ENCODE measurements at places on chromosomes 3 and 15.
A peak's percentile ranks its signal among the peaks of the same experiment; 100 is the strongest.

- peak; percentile 53 for DNase-seq
Measured at GRCh38 chr3:104825116-104825515, 541.6 kb upstream of the ALCAM start.

DNA sequence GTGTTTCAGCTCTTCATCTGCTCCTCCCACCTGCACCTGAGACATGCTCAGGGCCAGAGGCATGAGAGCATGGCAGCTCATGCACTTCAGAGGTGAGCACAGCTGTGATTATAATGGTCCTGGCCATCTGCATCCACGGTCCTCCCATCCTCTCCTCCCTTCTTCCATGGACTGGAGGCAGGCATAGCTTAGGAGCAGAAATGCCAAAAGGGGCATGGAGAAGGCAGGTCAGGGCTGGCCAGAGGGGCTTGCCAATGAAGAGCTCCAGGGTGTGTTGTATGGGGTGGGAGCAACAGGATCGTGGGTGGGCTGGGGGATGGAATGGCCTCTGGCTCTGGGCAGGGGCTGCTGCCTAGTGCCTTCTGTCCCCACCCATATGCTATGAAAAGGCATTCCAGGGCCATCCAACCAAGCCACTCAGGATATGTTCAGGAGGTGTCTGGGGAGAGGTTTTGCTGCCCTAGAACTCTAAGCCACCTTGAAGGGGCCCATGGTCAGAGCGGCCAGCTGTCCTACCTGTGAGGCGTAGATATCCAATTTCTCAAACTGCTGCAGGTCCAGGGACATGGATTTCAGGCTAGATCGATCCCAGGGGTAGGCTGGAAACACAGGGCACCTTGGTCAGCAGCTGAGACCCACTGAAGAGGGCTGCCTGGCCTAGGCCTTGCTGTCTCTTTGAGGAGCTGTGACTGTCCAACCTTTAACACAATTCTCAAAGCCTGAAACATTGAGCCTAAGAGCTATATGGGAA lies 26.1 kb downstream of the KY start:
- DNase-seq, result no peak

DNA sequence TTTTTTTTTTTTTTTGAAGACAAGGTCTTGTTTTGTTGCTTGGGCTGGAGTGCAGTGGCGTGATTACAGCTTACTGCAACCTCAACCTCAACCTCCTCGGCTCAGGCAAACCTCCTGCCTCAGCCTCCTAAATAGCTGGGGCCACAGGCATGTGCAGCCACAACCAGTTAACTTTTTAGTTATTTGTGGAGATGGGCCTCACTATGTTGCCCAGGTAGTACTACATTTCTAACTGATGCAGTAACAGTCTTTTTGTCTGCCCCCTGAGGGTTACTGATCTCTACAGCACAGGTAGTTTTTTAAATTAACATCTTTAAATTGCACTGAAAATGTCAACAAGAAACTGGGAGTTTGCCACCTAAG lies 3.4 kb upstream of the LMLN start:
- no peak for DNase-seq

DNA sequence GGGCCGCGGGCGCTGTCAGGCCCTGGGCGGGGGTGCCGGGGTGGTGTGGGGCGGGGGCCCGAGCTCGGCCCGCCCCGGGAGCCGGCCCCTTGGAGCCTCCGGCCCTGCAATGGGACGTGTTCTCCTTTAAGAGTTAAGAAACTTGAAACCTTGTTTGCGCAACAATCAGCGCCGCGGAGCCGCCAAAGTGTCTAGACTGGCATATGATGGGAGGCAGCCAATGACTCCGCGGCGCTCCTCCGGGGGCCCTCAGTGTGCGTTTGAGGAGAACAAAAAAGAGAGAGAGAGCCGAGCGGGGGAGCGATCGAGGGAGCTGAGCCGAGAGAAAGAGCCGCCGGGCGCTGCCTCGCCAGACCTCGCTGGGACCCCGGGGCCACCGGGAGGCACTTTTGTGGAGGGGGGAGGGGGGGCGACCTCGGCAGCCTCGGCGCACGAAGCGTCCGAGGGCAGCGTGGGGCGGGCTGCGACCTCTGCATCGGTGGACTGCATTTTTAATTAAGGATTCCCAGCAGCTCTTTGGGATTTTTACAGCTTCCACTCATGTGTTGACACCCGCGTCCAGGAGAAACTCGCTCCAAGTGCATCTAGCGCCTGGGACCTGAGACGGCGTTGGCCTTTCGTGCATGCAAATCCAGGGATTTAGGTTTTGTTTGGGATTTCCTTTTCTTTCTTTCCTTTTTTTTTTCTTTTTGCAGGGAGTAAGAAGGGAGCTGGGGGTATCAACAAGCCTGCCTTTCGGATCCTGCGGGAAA lies at the start of gene SMAD6:
Gene SMAD6, plus strand, starts transcription at position 202 of the 752 bp plus-strand sequence. CDS start 1,023 bp downstream, outside the sequence.
- DNase-seq, result peak; percentile 99

GRCh38 chr3:178022599-178022998 lies 513.6 kb upstream of the KCNMB2 start:
- no peak for DNase-seq

GRCh38 chr3:112303764-112304325 lies 9.8 kb upstream of the SLC9C1 start:
- DNase-seq, result peak; percentile 21

DNA sequence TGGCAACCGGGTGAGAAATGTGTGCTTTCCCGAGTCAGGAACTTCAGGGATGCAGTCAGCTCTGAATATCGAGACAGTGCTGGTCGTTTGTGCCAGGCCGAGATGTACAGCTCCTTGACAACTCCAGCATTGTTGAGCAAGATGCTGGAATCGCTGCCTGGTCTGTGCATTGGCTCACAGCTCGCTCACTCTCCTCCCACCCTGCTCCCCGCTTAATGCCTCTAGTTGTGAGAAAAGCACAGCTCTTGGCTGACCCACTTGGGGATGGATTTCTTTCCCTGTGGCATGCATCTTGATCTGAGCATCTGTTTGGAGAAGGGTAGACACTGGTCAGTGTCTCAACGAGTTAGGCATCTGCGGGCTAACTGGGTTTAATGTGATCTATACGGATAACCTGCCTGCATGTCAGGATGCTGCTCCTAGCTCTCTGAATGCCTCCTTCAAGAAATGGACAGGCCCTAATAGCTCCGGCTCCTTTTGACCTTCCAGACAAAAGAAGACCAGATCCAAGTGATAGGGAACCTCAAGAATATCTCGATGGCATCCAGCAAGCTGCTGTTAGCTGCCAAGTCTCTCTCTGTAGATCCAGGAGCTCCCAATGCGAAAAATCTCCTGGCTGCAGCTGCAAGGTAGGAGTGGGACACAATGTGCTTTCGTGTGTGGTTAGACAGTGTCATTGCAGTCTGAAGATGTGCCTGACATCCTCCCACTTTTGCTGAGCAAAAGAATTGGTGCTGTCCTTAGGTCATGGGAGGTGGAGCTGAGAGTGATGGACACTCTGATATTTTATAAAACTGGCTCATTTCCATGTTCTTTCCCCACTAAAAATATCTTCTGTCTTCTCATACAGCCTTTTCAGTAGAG lies 302.2 kb upstream of the TPM1 start:
- no peak for DNase-seq

GRCh38 chr15:63086947-63087346 lies 34.7 kb upstream of the LACTB start:
- no peak for DNase-seq

DNA sequence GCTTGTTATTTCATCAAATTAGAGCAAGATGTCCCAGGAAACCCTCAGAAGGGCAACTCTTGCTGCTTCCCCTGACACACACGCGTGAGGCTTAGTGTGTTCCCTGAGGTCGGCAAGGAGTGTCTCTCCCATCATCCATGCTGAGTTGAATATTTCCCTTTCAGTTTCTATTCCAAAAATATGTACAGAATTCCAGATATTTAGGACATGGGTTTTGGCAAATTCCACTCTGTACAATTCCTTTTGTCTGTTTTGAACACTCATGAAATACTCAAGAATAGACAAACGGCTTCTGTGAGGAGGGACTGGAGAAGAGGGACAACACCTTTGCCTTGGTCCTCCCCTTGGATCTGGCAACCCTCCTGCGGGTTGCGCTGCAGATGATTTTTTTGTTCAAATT lies 138.0 kb downstream of the DUT start:
- peak; percentile 84 for DNase-seq

GRCh38 chr15:87365186-87365585 lies 891.4 kb downstream of the NTRK3 start:
- peak; percentile 85 for DNase-seq

- DNase-seq, result no peak
Measured at GRCh38 chr3:127760361-127760760, 62.0 kb downstream of the MGLL start.

- no peak for DNase-seq
Measured at GRCh38 chr3:46860017-46860809, 3.0 kb downstream of the MYL3 start.

DNA sequence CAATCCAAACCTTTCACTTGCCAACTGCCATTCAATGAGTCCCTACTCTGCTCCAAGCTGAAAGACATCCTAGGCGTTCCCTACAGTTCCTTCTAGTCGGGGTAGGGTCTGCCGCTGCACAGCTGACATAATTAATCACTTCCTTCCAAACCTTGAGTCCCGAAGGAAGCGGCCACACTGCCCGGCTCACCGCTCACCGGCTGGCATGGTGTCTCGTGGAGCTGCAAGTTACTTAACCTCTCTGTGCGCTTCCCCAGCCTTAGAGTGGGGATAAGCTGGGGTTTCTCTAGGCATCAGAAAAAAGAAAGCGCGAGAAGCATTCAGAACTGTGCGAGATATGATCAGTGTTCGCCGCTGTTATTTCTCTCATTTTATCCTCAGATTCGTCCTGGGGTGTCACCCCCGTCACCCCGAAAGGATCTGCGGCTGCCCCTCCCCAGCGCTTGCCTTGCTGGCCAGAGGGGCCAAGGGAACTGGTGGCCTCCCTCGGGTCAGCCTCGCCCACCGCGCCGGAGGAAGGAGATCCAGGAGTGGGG lies 748 bp downstream of the MRPS25 start:
- DNase-seq, result no peak

GRCh38 chr15:67107014-67107812 lies 41.8 kb downstream of the SMAD3 start:
- DNase-seq, result peak; percentile 99

DNA sequence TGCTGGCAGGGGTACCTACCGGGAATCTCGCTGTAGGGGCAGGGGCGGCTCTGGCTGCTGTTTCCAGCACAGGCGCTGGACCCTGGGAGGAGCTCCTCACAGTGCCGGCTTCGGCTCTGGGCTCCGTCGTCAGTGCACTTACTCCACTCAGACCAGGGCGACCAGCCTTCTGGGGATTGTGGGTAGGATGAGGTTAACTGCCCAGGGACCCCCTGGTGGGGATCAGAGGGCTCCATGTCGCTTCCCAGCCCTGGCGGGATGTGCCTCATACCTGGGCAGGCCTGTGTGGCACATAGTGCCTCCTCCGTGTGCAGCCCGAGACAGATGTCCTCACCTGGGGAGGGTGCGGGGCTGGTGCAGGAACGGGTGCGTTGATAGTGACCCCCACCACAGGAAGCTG lies 115.7 kb downstream of the SEMA5B start:
- DNase-seq, result no peak

GRCh38 chr3:24688446-24689148 lies 193.9 kb upstream of the THRB start:
- DNase-seq, result peak; percentile 66

- DNase-seq, result peak; percentile 31
Measured at GRCh38 chr3:31550452-31551251, 17.9 kb downstream of the STT3B start.

DNA sequence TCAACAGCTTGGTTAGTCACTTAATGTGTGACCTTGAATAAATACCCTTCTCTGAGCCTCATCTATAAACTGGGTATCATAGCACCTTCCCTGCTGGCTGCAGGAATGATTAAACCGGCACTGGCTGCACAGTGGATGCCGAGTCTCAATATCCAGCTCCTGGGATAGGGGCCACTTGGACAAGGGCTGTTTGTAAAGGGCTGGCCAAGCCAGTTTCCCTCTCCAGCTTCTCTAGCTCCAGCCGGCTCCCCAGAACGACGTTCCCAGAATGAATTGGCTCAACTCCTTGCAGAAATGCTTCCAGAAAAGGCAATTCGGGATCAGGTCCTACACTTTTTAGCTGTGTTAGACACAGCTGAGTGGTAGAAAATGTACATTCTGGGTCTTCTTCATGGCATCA lies 58.8 kb downstream of the LSM3 start:
- no peak for DNase-seq

GRCh38 chr3:31680072-31680870 lies 147.5 kb downstream of the STT3B start:
- DNase-seq, result no peak

- no peak for DNase-seq
Measured at GRCh38 chr3:150543128-150543527, 3.2 kb downstream of the SERP1 start.

DNA sequence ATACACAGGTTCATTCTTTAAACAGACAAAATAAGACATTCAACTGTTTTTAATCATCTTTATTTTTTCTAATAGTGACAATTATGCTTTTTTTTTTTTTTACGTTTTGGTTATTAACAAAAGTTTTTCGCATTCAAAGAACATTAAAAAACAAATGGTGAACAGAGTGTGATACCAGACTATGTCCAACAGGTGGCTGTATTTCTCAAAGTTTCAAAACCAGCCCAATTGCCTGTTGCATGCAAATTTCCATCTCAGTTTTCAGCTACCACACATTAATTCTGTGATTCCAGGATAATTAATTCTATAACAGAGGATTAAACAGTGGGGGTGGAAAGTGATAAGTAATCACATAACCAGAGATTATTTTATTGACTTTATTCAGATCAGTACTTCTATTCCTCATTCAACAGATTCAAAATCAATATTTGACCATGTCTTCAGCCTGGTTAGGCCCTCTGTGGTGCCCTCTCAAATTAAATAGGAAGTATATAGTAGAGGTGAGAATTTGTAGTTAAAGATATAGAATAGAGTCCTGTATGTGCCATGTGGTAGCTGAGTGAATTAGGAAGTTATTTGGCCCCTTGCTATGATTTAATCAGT lies 122.2 kb upstream of the DCBLD2 start:
- peak; percentile 66 for DNase-seq

DNA sequence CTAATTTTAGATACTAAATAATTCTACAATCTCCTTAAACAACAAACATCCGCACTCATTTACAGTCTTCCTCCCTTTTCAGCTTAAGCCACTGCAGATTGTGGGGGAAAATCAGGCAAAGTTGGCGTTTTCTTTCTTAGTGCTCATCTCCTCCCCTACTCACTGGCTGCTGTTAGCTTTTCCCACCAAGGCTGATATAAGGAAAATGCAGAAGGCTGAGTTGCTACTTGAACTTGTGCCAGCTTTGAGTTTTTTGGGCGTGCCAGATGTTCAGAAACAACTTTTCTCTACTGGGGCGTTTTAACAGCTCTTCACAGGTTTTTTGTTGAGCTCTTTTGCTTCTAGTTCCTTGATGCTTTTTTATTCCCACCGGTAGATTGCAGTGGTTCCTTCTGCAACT lies 222.0 kb downstream of the PYDC2 start:
- no peak for DNase-seq

GRCh38 chr15:62619526-62619925 lies 423.0 kb upstream of the TPM1 start:
- DNase-seq, result peak; percentile 47

GRCh38 chr15:63043335-63044076 lies 959 bp downstream of the TPM1 start:
- peak; percentile 36 for DNase-seq

GRCh38 chr3:196284396-196284795 lies 3.1 kb downstream of the PCYT1A start:
- peak; percentile 62 for DNase-seq

All from fibroblast of skin of scalp (primary cell).